ENCODE measurements at places on chromosomes 2 and 18.

DNA sequence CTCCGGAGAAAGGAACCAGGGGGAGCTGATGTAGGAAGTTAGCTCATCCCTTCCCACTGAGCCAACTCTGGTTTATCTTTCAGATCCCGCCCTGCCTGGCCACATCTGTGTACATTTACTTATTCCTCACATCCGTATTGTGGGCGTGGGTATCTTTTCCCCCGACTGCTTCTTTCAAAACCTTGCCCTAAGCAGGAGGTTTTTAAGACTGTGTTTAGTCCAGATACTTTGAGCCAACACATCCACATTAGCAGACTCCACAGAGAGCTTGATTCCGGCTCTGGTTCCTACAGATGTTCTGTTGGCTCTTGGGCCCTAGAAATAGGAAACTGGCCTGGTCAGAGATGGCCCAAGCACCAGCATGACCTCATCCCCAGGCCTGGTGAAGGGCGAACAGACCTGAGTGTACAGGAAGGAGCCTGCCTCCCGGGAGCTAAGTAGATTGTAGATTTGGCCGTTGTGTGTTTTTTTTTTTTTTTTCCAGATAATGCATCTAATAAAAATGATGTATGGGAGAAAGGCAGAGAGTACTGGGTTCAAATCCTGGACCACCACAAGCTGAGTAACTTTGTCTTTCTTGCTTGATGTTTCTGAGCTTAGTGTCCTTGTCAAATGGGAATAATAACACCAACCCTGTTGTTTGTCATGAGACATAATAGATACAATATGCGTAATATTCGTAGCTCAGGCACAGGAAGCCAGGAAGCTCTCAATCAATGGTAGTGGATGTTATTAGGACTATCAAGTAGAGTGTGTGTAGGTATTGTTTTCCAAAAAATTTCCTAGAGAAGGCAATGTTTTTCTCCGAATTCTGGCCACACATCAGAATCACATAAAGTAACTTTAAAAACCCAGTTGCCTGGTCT is 92.3 kb downstream of the PRKCE start:
- DNase-seq = no peak

GRCh38 chr2:105857076-105857740 is 112.5 kb downstream of the NCK2 start:
- no peak for DNase-seq

- DNase-seq = no peak
Measured at GRCh38 chr2:19362094-19362754, 3.8 kb upstream of the OSR1 start.

GRCh38 chr2:195486987-195487644 is 169.9 kb upstream of the SLC39A10 start:
- DNase-seq = peak; percentile 7

DNA sequence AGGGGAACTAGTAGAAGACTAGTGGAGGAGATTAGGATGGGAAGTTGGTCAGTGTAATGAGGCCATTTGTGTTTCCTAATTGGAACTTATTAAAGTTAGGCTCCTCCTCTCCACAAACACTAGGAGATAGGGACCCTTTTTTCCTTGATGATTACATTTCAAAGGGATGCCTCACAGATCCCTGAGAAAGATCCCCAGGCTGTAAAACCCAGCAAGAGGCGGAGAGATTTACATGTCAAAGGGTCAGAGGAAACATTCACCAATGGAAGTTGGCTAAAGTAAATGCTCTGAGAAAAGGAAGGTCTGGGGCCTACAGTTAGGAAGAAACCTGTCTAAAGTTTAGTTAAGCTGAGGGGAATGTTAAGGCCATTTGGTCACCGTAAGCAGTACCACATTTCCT is 1.4 kb upstream of the CCDC85A start:
- DNase-seq = no peak

DNA sequence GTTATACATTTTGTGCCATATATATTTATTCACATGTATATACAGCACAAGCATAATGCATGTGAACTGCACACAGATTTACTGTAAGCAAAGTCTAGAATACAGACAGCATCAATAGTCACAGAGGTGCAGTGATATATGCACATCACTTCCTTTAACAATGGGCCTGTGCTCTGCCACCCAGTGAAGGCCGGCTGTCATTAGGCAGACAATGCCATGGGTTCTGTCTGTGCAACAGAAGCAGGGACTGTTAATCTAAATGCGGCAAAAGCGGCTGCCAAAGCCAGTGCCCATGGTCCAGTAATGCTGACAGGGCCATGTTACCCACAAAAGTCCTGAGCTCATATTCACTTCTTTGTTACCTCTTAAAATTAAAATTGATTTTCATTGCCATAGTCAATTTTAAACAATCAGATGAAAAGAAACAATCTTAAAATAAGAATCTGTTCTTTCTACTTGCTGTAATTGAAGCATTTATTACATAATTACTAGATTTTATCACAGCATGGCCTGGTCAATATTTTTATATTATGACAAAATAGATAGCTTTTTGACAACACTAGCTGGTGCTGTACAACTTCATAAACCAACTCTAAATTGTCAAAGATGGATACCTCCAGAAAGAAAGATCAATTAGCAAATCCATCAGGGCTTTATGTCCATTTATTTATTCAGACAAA is 232.0 kb downstream of the STK39 start:
- DNase-seq = no peak

DNA sequence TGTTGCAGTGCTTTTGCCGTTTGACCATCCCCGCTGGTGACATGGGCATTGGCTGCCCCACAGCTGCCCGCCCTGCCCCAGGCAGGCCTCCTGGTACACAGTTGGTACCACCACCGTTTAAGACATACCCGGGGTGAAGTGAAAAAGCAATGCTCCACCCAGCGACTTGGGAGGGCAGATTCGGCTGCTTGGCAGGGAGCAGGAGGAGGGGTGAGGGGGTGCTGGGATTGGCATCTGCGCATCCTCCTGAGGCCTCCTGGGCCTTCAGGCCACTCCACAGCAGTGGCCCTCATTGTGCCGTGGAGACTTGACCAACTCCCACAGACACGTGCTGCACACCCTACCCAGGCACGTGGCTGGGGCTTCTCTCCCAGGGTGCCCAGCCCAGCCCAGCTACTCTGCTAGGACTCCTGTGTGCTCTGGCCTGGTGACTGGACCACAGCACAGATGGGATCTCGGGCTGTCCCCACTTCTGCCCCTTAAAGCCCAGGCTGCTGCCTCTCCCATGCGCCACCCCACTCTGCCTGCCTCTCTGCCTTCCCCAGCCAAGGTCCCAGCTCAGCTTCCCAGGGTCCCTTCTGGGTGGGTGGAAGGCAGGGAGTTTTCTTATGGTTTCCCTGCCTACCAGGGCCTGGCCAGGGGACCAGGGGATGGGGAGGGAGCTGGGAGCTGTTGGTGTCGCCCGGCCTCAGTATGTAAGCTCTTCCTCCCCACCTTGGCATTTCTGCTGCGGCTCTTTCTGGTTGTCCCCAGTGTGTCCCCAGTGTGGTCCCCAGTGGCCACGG is 157.0 kb upstream of the HS6ST1 start:
- DNase-seq = no peak

DNA sequence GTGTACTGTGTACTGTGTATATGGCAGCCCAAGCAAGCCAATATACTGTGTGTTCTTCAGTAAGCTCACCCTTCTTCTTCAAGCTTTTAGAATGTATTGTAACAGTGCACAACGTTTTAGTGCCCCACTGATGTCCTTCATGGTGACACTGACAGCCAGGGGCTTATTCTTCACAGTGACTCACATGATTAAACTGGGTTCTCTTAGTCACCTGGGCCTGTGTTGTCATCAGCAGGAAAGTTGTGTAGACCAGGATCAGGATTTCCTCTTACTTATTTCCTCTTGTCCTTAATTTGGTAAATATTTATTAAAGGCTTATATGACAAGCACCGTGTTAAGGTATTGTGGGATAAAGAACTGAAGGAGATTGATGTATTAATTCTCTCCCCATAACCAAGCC is 67.9 kb upstream of the THOC1 start:
- DNase-seq = no peak

GRCh38 chr18:62287781-62288664 is 37.1 kb upstream of the TNFRSF11A start:
- DNase-seq = no peak

- DNase-seq = no peak
Measured at GRCh38 chr2:118823633-118824032, 23.8 kb downstream of the EN1 start.

GRCh38 chr2:88654714-88655113 is 27.4 kb upstream of the EIF2AK3 start:
- DNase-seq = no peak

GRCh38 chr18:45316127-45316526 is 299.1 kb upstream of the SLC14A2 start:
- DNase-seq = no peak

DNA sequence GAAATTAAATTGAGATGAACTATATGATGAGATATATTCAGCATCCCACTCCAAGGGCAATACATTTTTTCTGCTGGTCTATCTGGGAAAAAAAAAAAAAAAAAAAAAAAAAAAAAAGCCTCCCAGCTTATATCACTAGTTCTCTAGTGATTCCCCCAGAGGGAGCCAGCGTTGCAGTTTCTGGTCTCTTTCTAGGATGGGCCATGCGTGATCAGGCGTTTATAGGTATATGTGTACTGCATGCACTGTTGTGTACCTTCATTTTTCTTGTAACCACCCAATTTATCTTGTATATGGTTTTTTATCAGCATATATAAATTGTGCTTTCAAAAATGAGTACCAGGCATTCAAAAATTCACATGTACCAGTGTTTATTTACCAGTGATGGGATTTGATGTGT is 35.1 kb downstream of the DCDC2C start:
- peak; percentile 34 for DNase-seq

DNA sequence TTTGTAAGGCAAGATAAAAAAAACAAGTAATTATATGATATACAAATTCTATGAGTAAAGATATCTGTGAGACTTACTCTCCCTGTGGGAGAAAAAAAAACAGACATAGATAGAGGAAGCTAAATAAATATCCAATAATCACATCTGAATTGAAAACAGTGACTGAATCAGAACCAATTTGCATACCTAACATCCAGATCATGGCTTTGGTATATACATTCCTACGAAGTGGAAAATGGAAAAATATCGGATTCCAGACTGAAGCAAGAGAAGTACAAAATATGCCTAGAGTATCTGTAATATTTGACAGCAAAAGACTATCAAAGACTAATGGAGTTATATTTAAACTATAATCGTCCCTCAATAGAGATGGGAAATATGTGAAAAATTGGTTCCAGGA is 1108.1 kb upstream of the CHAC2 start:
- no peak for DNase-seq

DNA sequence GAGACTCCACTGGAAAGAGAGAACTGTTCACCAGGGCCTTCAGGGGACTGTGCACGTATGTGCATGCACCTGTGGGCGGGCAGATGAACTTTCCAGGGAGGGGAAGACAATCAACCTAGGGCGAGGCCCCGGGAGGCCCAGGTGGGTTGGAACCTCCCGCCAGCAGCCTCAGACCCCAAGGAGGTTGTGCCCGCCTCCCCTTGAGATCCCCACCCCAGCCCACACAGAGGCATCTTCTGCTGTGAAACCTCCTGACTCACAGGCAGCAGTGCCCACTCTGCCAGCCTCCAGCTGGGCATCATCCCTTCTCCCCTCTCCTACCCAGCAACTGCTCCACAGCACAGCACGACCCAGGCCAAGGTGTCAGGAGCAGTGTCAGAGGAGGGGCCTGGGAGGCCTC is 54.4 kb downstream of the FAM178B start:
- no peak for DNase-seq

DNA sequence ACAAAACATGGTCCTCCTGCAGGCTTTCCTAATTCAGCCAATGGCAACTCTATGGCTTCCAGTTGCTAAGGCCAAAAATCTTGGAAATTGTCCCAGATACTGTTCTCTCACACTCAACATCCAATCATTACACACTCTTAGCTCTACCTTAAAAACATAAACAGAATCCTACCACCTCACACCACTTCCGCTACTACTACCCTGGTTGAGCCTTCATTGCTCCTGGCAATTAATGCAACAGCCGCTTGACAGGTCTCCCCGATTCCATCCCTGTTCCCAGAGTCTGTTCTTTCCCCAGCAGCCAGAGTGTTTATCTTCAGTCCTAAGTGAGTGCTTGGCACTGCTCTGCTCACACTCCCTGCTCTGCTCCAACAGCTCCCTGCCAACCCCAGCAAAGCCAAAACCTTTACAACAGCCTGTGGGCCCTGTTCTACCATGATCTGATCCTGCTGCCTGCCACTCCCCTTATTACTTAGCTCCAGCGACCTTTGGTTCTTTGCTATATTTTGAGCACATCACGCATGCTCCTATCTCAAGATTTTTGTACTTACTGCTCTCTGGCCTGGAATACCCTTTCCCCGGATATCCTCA is 67.5 kb upstream of the AMMECR1L start:
- DNase-seq = no peak

DNA sequence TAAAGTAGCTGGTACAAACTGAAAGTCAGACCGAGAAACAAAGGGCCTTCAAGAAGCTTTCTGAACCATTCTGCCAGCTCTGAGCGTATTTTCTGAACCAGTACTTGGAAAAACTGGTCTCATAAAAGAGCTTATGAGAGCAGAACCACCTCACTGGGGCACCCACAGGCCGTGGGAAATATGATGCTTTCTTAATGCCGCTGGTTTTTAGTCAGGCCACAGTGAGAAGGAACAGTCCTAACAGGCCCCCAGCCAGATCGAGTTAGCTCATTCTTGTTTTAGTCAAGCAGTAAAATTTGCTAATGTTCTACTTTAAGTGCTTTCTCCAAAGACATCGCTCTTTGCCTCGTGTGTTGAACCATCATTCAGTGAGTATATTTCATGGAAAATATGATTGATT is 12.7 kb upstream of the NOSTRIN start:
- no peak for DNase-seq

GRCh38 chr2:112985090-112985489 is 7.3 kb downstream of the IL36G start:
- DNase-seq = no peak

DNA sequence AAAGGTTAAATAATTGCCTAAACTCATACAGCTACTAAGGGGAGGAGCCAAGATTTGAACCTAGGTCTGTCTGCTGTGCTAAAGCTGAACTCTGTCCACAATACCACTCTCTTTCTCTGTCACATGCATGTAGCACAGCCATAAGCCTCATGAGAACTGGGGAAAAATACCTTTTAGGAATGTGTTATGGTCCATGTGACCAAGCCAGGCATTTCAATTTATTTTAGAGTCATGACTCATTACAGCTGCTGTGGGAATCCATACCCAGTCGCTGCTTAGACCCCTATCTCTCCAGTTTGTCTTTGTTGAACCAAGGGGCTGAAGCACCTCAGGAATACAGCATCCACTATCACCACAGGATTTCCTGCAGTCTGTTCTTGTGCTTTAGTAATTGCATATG is 200.0 kb upstream of the SIX3 start:
- no peak for DNase-seq

GRCh38 chr2:13676269-13676668 is 956.2 kb upstream of the LRATD1 start:
- DNase-seq = no peak

- DNase-seq = no peak
Measured at GRCh38 chr2:69315160-69315761, 71.8 kb downstream of the GFPT1 start.

- DNase-seq = no peak
Measured at GRCh38 chr2:128911276-128911675, 592.6 kb upstream of the HS6ST1 start.

All from HCT116 (cell line).